ENCODE measurements at places on chromosomes 6 and 20.

DNA sequence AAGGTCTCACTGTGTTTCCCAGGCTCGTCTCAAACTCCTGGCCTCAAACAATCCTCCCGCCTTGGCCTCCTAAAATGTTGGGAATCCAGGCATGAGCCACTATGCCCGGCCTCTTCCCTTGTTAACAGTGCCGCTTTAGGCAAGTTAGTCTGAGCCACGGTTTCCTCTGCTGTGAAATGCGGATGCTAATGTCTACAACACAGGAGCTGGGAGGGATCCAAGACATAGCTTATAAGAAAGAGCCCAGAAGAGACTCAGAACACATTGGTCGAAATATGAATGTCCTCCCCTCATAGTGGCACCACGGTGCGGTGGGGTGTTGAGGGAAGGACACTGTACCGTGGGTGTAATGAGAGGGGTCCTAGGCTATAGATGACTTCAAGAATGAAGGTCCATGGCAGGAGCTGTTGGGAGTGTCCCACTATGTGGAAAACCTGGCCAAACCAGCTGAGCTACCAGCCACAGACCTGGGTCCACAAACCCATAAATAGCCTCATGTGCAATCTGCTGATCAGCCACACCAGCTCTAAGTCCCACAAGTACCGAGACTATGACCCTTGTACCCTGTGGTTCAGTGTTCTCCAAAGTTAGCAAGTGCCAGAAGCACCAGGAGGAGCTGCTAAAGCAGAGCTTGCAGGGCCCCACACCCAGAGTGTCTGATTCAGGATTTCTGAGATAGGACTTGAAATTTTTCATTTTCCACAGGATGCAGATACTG lies 57.8 kb upstream of the ZFAND3 start:
- DNase-seq, result no peak

DNA sequence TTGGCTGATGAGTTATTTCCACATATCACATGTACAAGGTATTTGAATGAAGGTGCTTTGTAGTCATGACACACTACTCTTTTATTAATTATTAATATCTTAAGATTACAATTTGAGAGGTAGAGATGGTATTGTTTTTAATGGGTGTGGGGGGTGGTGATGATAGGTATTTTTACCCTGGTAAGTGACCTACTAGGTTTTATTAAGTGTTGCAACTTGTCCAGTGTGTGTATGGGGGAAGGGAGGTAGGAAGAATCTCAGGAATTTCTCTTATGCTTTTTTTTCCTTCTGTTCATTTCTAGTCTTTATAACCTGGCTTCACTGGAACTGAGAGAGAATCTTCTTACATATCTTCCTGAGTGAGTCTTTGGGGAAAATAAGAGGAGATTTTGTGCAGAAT lies 101.4 kb downstream of the LRRC1 start:
- no peak for DNase-seq

DNA sequence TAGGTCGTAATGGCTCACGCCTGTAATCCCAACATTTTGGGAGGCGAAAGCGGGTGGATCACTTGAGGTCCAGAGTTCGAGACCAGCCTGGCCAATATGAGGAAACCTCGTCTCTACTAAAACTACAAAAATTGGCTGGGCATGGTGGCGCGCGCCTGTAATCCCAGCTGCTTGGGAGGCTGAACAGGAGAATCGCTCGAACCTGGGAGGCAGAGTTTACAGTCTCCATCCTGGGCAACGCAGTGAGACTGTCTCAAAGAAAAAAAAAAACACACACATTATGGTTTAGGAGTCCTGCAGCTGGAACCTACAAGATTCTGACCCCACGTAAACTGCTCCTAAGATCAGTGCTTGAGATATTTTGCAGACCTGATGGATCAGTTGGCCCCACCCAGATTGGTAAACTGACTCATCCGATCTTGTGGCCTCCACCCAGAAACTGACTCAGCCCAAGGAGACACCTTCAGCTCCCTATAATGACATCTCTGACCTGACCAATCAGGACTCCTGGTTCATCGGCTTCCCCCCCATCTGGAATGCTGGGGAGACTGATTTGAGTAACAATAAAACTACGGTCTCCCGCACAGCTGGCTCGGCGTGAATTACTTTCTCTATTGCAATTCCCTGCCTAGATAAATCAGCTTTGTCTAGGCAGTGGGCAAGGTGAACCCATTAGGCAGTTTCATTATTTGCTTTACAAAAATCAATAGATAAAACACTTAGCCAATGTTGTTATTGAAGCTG lies 96.2 kb upstream of the BTN3A2 start:
- no peak for DNase-seq

DNA sequence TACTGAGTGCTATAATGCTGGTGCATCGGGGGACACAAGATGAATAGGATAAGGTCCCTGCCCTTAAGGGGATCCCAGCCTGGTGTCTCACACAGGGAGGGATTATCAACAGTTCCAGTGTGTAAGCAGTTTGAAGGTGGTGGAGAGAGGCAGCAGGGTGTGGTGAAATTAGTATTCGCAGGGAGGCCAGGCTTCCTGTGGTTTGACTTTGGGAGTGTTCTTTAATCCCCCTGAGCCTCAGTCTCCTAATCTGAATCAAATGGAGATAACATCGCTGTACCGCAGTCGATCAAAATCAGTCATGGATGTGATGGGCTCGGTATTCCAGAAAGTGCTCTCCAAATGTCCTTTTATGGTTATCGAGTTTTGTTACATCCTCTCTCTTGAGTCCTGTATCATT lies 288.1 kb upstream of the SUPT3H start:
- DNase-seq, result no peak

DNA sequence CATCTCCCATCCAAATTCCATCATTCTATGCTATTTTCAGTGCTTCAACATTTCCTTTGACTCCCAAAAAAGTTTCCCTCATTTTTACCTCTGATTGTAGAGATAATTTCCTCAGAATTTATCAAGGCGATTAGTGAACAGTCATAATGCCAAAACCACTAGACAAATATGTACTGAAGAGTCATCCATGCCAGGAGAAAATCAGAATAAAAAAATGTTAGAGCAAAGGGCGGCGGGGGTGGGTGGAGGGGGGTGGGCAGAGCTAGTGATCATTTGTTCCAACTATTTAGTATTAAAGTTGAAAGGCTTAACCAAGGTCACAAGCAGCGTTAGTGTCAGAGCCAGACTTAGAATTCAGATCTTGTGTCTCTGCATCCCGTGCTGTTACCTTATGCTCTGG lies 5.3 kb upstream of the ADGRF5 start:
- no peak for DNase-seq

- no peak for DNase-seq
Observed at GRCh38 chr20:42974347-42974746, 215.4 kb downstream of the PTPRT start.

- no peak for DNase-seq
Observed at GRCh38 chr20:6632187-6632586, 135.3 kb upstream of the BMP2 start.

DNA sequence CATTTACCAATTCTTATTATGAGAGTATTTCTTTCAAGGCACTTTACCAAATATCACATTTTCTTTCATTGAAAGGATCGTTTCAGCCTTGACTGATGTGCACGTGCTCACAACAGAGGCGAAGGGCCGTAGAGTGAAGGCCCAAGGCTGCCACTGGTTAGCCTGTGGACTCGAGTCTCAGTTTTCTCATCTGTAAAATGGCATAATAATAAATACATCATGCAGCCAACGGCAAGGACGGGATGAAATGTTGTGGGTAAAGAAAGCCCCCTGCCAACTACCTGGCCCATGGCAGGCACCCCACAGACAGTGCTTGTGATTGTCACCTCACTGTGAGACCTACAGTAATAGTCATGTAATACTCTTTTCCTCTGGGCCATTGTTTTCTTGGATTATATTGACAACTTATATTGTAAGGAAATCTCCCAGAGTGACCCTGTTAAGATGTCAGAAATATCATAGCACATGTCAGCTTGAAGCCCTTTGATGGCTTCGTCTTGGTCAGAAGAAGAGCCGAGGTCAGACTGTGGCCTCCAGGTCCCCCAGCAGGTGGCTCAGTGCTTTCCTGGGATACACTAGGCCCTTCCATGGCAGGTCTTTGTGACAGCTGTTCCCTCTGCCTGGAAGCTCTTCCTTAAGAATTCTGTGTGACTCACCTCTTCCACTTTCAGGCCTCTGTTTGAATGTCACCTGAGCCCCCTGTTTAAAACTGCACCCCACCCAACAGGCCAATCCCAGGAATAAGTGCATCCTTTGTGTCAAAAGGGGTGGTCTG lies 36.3 kb downstream of the FAM50B start:
- DNase-seq, result no peak

DNA sequence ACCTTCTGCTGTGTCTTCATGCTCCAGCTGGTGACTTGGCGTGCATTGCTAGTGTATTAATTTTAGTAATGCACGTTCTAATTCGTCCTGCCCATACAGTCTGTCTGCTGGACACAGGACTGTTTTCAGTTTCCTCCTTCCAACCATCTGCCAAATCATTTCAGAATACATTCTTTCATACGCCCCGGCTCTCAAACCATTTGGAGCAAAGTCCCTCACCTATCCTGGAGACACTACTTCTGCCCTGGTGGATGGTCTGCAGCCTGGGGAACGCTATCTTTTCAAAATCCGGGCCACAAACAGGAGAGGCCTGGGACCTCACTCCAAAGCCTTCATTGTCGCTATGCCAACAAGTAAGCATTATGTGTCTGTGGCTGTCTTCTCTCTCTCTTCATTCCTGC lies 60.5 kb downstream of the FNDC1 start:
- DNase-seq, result no peak

- no peak for DNase-seq
Observed at GRCh38 chr20:6588296-6588695, 179.2 kb upstream of the BMP2 start.

GRCh38 chr6:107101211-107101610 lies 14.1 kb downstream of the BEND3 start:
- DNase-seq, result no peak

GRCh38 chr6:117237561-117237960 lies 27.8 kb upstream of the VGLL2 start:
- peak; percentile 22 for DNase-seq

DNA sequence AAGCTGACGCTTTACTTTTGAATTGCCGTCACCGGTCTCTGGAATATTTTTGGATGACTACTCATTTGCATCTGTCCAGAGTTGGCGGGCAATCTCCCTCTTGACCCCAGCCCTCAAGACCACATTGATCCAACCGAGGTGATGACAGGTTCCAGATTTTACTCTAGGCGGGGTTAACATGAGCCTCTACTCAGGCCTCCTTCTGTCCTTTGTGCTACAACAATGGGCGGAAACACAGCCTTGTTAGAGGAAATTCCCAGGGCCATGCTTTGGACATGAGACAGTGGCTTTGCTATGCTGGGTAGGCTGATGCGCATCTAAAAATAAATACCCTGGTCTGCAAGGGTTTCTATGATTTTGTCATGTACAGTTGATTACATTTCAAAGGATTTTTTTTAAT lies 27.0 kb upstream of the ADGRF5 start:
- no peak for DNase-seq

GRCh38 chr6:111263837-111264236 lies 176.5 kb downstream of the SLC16A10 start:
- peak; percentile 36 for DNase-seq

GRCh38 chr20:36856195-36856594 lies 19.7 kb upstream of the TLDC2 start:
- no peak for DNase-seq

DNA sequence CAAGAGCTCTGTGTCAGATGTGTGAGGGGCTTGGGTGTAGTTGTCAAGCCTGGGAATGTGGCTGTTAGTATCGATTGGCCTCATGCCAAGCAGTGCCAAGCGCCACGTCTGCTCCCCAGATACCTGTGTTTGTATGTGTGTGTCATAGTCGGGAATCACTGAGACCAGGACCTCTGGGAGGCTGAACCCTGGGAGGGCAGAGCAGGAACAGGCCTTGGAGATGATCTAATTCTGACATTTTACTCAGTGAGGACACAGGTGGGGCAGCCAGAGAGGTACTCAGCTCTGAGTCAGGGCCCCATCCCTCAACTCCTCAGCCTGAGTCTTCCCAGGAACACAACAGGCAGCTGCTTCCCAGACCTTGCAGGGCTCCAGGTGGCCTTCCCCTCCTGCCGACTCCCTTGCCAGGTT lies 51.2 kb upstream of the FANCE start:
- no peak for DNase-seq

DNA sequence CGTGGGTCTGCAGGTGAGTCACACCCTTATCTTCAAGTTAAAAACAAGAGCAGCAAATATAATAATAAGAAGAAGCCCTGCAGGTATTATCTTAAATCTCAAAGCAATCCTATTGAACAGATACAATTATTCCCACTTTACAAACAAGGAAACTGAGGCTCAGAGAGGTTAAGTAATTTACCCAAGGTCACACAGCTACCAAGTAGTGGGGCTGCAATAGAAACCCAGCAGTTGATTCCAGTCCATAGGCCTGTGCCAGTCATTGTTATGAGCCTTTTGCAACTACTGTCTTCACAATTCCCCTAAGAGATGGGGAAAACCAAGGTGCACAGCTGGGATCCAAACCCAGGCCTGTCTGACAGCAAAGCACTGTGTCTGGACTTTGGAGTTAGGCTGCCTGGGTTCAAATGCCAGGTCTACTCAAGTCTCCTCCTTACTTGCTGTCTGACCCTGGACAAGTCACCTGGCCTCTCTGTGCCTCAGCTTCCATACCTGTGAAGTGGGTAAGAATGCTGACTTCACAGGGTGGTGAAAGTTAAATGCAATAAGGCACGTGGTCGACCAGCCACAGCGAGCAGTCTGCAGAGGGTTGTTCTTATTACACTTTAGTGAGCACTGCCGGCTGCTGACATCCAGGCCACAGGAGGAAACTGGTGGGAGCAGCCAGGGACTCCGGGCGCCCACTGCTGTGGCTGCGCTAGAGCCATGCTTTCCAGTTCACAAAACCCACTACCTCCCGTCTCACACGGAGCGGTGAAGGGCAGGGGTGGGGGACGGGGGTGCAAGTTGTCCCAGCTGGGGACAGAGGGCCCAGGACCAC lies 6.1 kb downstream of the MYL9 start:
- no peak for DNase-seq

DNA sequence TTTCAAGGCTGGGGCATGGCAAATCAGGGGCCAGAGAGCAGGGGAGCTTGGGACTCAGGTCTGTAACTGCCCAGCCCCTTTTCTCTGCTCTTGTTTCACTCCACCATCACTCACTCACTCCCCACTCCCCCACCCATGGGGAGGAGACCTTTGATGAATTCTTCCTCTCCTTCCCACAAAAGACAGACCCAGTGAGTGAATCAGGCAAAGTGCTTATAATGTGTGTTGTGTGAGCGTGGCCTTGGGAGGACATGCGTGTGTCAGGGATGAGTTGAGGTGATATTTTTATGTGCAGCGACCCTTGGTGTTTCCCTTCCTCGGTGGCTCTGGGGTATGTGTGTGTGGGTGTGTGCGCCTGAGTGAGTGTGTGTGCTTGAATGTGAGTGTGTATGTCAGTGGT lies 1.0 kb upstream of the CUL9 start:
- DNase-seq, result no peak

GRCh38 chr6:151269321-151269995 lies 29.7 kb downstream of the AKAP12 start:
- no peak for DNase-seq

- DNase-seq, result no peak
Observed at GRCh38 chr6:134233180-134233955, 84.5 kb downstream of the SGK1 start.

- DNase-seq, result no peak
Observed at GRCh38 chr6:47655719-47656595, 42.4 kb upstream of the ADGRF4 start.

- DNase-seq, result peak; percentile 11
Observed at GRCh38 chr6:85676086-85676729, 33.5 kb upstream of the SYNCRIP start.
